ENCODE measurements at places on chromosomes 16 and 17. TPM values are rescaled to one million over a fixed set of nuclear protein-coding genes. Genes with fewer than 3 reads are reported as not detected.

The RAB37 gene
- not detected for polyA plus RNA-seq

The GH1 gene
- polyA plus RNA-seq: not detected

The MILR1 gene
- not detected for polyA plus RNA-seq

The KRT25 gene
- 3.2 TPM for polyA plus RNA-seq

The SPN gene
- polyA plus RNA-seq: not detected

The KRT33A gene
- polyA plus RNA-seq: not detected

The SCNN1G gene
- not detected for polyA plus RNA-seq

Data from Purkinje cell (primary cell).